ENCODE measurements at places on chromosomes 5 and 9.

GRCh38 chr5:146564007-146564762, 48.2 kb upstream of the GPR151 start:
- no peak for DNase-seq

GRCh38 chr5:94191604-94192003, 426.8 kb downstream of the KIAA0825 start:
- no peak for DNase-seq

DNA sequence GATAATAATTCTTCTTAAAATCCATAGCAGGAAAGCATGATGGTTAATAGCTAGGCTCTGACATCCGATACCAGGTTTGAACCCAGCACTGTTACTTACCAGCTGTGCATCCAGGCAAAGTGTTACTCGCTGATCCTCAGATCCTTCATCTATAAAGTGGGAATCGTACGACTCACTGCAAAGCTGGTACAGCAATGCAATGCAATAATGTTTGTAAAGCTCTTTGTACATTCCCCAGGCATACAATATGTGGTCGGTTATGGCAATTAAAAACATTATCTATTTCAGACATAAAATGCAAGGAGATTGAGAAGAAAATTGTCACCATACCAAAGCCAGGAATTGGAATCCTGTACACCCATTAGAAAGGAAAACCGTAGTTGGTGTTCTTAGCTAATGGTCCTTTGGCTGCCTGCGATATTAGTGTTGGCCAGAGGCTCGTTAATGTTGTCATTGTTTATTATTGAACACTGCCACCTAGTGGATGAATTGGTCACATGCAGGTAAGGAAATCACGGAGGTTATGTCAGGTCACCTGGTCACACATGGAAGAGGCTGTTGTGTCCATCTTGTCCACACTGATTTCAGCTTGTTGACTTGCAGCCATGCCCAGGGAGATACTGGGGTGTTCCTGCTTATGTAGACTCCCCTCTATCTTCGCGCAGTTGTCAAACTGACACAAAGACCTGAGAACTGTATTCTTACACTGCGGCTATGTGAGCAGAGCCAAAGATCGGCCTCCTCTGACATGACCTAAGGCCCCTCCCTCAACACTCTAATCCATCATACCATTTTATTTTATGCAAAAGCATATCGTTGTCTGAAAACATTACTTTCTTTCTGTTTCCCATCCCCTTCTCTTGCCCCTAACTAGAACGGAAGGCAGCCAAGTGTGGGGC, 87.5 kb upstream of the PPP2R2B start:
- DNase-seq = peak; percentile 87

DNA sequence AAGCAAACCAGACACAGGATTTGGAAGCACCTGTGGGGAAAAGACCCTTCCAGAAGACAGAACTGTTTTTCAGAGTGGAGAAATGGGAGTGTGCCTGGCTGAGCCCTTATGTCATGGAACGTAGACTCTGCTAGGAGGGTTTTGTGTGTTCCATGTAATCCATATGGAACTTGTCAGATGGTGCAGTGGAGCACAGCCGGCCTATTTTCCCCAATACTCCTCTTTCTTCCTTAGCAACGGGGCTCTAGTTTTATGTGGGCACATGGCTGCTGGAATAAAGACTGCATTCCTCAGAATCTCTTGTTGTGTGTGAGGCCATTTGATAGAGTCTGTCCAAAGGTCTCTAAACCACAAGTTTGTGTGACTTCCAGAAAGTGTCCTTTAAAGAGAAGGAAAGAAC, 284.0 kb downstream of the DRD1 start:
- no peak for DNase-seq

DNA sequence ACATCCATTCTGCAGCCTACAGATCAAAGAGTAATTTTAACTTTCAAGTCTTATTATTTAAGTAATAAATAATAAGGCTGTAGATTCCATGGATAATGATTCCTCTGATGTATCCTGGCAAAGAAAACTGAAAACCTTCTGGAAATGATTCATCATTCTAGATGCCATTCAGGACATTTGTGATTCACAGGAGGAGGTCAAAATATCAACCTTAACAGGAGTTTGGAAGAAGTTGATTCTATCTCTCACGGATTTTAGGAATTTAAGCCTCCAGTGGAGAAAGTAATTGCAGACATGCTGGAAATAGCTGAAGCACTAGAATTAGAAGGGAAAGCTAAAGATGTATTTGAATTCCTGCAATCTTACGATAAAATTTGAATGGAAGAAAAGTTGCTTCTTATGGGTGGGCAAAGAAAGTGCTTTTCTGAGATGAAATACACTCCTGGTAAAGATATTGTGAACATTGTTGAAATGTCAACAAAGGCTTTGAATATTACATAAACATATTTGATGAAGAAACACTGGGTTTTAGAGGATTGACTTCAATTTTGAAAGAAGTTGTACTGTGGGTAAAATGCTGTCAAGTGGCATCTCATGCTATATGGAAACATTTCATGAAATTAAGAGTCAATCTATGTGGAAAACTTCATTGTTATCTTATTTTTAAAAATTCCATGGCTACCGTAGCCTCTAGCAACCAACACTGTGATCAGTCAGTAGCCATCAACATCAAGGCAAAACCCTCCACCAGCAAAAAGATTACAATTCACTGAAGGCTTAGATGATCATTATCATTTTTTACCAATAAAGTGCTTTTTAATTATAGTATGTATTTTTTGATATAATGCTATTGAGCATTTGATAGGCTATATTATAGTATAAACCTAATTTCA, 1141.0 kb downstream of the CDH12 start:
- DNase-seq = no peak

GRCh38 chr9:94681508-94681907, 42.2 kb upstream of the FBP1 start:
- DNase-seq = peak; percentile 79

DNA sequence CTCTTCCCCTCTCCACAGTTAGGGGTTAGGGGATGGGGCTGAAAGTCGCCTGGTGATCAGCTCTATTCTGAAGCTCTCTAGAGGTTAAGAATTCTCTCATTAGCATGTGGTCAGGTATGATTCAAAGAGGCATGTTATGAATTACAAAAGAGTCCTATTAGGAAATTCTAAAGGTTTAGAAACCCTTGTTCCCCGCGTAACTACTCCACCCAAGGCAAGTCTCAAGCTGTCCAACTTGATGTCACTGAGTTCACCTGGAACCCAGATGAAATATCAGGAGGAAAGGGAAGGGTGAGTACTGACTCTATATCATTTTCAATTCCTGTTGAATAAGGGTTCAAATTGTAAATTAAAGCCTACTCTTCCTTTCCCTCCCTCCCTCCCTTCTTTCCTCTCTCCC, 18.1 kb upstream of the RNF145 start:
- no peak for DNase-seq

DNA sequence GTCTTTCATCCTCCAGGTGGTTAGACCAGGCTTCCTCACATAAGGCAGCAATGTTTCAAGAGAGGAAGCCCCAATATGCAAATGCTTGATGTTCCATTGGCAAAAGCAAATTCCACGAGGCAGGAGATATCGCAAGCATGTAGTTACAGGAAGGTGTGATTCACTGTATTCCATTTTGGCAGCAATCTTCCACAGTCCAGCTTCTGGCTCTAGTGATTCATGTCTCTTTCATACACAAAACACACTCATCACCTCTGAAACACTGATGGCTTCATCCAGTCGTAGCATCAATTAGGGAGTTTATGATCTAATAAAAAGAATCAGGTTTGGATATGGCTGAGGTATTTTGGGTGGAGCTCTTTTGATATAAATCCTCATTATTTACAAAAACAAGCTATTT, 552.2 kb upstream of the RIOK2 start:
- no peak for DNase-seq

DNA sequence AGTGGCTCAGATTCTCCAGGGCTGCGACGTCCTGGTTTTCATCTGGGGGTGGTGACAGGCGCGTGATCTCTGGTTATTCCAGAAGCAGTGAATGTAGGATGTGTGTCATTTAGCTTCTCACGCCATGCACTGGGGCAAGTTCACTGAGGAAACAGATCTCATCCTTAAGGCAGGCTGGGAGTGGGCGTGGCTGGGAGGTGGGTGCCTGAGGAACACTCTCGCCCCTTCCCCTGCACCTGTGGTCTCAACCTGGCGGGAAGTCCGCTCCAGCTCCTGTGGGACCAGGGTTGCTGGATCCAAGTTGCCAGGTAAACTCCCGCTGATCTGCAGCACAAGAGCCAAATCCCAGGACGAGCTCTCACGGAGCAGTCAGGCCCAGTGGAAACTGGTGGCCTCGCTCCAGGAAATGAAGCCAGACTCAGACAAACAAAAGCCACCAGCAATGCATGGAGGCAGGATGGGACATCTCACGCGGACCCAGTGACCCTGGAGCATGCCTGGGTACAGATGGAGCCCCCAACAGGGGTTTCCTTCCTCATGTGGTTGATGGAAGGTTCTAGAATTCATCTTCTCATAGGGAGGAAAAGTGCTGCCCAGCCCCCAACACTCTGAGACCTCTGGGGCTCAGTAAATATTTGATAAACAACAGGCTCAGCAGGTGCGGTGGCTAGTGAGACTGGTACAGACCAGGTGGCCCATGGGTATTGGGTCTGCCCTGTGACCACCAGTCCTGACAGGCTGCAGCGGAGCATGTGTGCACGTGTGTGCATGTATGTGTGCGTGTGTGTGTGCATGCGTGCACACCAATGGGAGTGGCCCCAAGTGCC, 16.3 kb upstream of the SLC12A7 start:
- no peak for DNase-seq

DNA sequence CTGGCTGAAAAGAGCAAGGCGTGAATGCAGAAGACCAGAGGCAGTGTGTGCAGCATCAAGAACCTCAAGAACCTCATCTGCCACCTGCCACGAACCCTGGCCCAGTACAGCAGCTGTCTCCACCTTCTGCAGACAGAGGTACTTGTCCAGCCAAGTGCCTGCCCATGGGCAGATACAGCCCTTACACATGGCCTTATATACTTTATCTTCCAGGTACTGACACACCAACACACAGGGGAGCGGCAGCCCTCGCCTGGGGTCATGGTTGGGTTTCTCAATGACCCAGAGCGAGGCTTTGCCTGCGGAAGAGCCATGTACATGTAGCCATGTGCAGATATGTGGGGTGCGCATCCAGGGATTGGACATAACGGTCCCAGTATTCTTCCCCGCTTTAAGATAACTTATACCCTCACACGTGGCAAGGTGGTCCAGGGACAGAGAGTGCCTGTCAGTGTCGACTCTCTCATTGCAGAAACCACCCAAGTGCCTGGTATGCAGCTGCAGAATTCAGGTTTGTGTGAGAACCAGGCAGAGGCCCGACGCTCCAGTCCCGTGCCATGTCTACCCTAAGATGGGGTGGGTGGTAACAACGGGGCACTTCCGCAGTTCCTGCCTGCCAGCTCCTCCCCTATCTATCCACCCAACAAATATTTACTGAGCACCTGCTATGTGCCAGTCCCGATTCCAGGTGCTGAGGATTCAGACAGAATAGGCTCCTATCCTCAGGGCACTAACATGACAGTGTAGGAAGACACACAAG, 206.9 kb downstream of the FSTL4 start:
- no peak for DNase-seq

DNA sequence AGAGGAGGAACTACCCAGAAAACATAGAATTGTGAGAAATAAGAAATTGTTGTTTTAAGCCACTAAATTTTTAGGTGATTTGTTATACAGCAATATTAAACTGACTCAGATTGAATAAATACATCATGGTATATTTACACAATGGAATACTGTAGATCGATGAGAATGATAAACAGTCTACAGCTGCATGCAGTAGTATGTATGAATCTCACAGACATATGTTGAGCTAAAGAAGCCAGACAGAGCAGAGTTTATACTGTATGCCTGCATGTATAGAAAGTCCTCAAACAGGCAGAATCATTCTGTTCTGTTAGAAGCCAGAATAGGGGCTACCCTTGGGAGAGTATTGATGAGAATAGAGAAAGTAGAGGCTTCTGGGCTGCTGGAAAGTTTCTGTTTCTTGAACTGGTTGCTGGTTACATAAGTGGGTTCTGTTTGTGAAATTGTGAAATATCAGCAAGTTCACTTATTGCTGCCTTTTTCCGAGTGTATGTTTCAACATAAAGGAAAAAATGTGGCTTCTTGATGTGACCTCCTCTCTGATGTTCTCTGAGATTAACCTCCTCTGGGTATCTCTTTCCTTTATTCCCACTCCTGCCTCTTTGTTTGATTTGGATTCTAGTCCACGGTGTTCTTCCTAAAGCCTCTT, 9.6 kb downstream of the KIAA1958 start:
- DNase-seq = no peak

DNA sequence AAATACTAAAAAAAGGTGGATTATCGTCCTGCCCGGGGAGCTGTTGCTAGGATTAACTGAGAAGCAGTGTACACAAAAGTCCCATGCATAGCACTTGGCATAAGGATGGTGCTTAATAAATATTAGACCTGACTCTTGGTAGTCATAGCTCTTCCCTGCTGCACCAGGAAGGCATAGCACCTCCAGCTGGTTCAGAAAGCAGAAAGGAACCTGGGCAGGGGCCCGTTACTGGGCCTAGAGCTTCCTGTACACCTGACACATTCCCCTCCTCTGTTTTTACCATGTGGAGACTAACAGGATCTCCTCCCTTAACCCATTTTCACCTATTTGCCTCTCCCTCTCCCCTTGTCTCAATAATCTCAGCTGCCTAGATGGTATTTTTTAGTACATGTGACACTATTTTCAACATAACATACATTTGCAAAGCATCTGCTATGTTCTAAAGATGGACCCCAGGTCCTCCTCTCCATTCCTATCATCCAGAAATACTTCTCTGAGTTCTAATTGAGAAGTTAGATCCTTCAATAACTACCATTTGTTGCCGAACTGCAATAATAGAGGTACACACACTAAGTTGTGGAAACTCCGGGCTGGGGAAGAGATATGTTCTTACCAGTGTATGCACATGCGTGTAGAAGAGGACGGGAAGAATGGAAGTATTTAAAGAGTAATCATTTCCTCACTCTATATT, 3.2 kb upstream of the ANP32B start:
- DNase-seq = no peak

- no peak for DNase-seq
Measured at GRCh38 chr5:170721681-170722080, 61.8 kb upstream of the GABRP start.

- no peak for DNase-seq
Measured at GRCh38 chr9:76018235-76018634, 127.8 kb downstream of the PCSK5 start.

GRCh38 chr5:176948458-176948857, 49.3 kb upstream of the HK3 start:
- no peak for DNase-seq

DNA sequence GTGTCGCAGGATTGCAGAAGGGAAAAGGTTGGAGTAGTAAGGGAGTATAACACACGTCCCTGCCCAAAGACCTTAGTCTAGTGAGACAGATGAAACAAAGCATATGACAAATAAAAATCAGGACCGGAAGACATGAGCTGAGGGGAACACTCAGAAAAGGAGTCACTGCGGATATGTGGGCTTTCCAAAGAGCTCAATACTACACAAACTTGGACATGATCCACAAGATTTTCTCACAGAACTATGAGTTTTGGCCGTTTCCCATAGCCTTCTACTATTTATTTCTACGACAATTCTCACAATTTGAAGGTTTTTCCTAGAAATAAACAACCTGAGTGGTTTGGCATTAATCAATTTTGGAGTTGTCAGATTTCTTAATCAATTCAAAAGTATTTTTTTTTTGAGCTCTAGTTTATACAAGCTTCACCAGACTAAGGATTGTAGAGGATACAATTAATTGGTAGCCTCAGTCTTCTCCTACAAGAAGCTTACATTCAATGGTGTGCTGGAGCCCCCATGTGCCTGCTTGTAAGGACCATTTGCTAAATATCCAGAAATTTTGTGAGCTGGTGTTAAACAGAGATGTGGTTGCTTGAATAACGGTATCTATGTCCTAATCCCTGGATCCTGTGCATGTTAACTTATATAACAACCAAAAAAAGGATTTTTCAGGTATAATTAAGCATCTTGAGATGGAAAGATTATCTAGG, 91.4 kb downstream of the ADAMTS12 start:
- no peak for DNase-seq

GRCh38 chr5:178241231-178241663, 8.6 kb upstream of the PHYKPL start:
- no peak for DNase-seq

Data from Karpas-422 (cell line).